A673 (cell line): ENCODE measurements at places on chromosomes 4 and X.

GRCh38 chr4:38560768-38561558, 103.0 kb upstream of the KLF3 start:
- DNase-seq = no peak

GRCh38 chr4:146291313-146291712, 77.0 kb downstream of the REELD1 start:
- DNase-seq = no peak

- DNase-seq = no peak
Observed at GRCh38 chr4:122453384-122453995, 3.0 kb downstream of the IL2 start.

- no peak for DNase-seq
Observed at GRCh38 chr4:114626196-114626595, 27.6 kb downstream of the UGT8 start.

- DNase-seq = no peak
Observed at GRCh38 chrX:110985470-110985869, 110.5 kb upstream of the PAK3 start.

- DNase-seq = no peak
Observed at GRCh38 chrX:31743004-31743403, 671.2 kb upstream of the FTHL17 start.

DNA sequence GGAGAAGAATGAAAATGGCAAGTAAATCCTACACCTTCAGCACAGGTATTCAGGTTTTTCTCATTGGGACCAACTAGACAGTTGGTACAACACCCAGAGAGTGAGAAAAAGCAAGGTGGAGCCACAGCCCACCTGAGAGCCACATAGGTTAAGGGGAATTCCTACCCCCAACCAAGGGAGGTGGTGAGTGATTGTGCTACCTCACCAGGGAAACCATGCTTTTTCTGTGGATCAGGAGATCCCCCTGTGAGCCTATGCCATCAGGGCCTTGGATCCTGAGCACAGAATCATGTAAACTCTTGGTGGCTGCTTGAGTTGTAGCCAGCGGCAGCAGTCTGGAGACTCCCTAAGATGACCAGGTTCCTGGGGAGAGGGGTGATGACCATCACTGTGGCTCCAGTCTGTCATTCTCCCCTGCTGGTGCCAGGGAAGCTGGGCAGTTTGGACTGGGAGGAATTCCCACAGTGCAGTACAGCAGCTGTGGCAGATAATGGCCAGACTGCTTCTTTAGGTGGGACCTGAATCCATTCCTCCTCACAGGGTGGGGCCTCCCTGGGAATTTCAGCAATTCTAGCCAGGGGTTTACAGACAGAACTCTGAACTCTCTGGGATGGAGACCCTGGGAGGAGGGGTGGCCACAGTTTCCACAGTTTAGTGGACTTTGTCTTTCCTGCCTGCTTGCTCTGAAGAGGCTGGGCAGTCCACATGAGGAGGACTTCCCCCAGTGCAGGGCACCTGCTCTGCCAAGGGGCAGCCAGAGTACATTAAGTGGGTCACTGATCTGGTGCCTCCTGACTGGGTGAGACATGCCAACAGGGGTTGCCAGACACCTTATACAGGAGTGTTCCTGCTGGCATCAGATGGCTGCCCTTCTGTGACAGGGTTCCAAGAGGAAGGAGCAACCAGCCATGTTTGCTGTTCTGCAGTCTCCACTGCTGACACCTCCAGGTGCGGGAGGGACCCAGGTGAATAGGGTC, 43.2 kb downstream of the PARM1 start:
- DNase-seq = no peak

DNA sequence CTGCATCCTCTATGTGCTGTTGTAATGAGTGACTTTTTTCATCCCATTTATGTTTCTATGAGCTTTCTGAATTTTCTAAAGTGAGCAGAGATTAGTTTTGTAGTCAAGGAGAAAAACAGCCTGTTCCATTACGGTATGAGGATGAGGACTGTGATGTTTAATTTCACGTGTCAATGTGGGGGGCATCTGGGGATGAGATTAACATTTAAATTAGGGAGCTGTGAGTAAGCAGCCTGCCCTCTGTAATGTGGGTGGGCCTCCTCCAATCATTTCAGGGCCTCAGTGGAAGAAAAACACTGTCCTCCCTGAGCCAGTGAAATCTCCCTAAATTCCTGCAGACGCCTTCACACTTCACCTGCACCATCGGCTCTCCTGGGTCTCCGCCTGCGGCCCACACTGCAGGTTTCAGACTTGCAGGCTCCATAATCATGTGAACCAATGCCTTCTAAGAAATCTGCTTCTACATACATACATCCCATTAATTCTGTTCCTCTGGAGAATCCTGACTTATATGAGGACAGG, 121.7 kb downstream of the AFAP1 start:
- no peak for DNase-seq

GRCh38 chr4:35965300-35965699, 279.0 kb downstream of the ARAP2 start:
- no peak for DNase-seq

- peak; percentile 0 for DNase-seq
Observed at GRCh38 chr4:97367878-97368277, 775.4 kb downstream of the STPG2 start.

- no peak for DNase-seq
Observed at GRCh38 chrX:40167850-40168479, 70.2 kb upstream of the BCOR start.

GRCh38 chr4:185723631-185724260, 88.2 kb downstream of the SORBS2 start:
- no peak for DNase-seq

- DNase-seq = peak; percentile 43
Observed at GRCh38 chrX:3651277-3651676, 62.2 kb downstream of the PRKX start.

- DNase-seq = no peak
Observed at GRCh38 chr4:47486231-47486673, 1.2 kb downstream of the ATP10D start.

GRCh38 chr4:75671802-75672421, 1.3 kb downstream of the G3BP2 start:
- DNase-seq = no peak

GRCh38 chr4:14449308-14449707, 553.0 kb upstream of the CPEB2 start:
- no peak for DNase-seq

GRCh38 chr4:8115916-8116315, 42.7 kb downstream of the ABLIM2 start:
- no peak for DNase-seq
